ENCODE measurements at places on chromosomes 2 and 18.

- no peak for DNase-seq
These were observed 1.0 kb upstream of the BMPR2 start for GRCh38 chr2:202375033-202375608.

DNA sequence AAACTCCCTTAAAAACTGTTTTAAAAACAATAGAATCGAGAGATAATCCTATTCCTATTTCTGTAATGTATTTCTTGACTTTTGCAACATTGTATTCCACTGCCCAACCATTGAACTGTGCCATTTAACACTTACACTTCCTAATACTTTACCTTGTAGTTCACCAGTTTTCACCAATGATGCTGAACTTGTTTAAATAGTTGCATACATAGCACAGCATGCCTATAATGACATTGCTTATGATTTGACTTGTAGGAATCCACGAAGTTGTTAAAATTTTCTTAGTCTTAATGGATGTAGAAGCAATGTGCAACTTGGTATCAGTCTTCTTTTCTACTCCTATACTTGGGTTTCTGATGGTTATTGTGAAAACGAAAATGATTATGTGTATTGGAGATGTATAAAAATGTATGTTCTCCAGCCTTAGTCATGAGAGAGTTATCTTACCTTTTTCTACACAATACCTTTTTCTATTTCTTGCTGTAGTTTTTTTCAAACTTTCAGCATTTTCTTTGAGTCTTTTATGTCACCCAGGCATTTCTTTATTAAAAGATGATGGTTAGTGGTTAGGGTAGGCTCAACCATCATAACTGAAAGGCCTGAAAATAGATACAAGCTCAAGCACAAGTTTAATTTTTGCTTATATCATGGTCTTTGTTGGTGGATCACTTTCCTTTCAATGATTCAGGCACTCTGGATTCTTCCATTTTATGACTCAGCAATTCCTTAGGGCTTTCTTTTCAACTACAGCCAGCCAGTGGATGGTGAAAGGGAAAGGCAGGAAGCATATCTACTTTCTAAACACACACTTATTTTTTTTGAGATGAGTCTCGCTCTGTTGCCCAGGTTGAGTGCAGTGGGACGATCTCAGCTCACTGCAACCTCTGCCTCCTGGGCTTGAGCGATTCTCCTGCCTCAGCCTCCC is 9.4 kb downstream of the GPD2 start:
- no peak for DNase-seq

DNA sequence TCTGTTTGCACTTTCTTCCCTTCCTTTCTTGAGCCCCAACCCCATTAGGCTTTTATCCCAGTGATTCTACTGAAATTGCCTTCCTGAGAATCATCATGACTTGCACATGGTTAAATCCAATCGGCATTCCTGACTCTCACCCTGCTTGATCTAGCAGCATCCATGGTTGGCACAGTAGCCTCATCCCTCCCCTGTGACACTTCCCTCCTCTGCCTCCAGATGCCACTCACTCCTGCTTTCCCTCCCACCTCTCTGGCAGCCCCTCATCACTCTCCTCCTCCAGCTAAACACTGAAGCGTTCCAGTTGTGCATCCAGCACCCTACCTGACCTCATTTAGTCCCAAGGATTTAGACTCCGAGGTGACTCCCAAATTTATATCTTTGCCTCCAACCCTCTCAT is 114.7 kb downstream of the GALNT14 start:
- no peak for DNase-seq

GRCh38 chr2:217248312-217248935 is 388.6 kb upstream of the TNP1 start:
- no peak for DNase-seq

GRCh38 chr2:235458839-235459273 is 35.0 kb upstream of the AGAP1 start:
- DNase-seq: peak; percentile 18

- DNase-seq: no peak
These were observed 153.5 kb downstream of the MYCN start for GRCh38 chr2:16093639-16094529.

GRCh38 chr18:23918395-23919032 is 96.0 kb upstream of the TTC39C start:
- DNase-seq: no peak

DNA sequence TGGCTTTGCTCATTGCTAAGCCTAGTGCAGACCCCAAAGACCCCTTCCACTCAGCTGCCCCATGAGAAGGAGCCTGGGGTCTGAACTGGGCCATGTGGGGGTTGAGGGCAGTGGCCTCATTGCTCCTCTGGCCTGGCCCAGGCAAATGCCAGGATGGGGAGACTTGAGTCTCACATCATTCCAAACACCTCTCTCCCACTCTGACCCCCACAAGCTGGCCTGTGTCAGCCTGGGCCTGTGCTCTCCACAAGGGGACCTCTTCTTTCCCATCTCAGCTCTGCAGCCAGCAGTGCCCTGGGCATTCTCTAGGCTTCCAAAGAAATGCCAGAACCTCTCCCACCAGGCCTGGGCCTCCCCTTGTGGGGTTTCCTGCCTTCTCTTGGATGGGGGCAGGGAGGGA is 45.8 kb upstream of the OTOF start:
- no peak for DNase-seq

GRCh38 chr2:168552450-168552856 is 96.4 kb downstream of the CERS6 start:
- no peak for DNase-seq

GRCh38 chr18:74595431-74595830 is 2.2 kb upstream of the ZNF407 start:
- no peak for DNase-seq

DNA sequence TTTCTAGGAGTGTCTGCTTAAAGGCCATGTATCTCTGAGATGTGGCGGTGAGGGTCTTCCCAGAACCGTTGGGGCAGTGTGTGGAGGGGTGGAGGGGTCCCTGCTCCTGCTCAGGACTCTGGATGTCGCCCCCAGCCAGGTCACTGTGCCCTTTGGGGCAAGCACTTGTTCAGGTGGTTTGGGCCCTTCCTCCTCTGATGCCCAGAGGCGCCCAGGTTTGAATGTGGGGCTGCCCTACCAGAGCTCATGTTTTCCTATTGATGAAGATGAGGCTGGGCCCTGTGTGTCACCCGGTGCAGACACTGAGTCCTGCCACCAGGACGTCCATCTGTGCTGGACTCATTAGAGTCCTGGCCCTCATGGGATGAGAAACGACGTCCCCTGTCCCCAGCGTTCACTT is 14.3 kb upstream of the PER2 start:
- DNase-seq: no peak

DNA sequence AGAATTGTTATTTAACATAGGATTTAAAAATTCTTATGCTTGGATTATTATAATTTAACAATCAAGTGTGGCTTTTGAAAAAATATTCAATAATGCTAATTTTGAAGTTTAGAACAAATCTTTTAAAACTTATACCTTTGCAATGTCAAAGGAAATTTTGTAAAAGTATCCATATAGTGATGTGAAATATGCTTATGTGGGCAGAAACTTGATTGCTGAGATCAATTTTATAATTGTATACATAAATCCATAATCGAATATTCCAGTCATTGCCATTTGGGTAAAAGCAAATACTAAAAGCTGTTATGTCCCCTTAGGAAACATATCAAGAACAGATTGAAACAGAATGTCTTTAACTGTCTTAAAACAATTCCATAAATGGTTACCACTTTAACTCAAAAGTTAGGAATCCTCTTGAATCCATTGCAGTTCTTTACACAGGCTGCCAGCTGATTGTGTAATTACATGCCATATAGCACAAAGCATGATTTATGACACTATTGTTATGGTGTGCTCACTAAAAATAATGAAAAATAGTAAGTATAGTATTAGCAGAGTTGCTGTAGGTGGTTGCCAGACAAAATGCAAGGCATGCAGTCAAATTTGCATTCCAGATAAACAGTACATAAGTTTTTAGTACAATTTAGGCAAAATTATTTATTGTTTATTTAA is 24.2 kb downstream of the PLCL1 start:
- no peak for DNase-seq

DNA sequence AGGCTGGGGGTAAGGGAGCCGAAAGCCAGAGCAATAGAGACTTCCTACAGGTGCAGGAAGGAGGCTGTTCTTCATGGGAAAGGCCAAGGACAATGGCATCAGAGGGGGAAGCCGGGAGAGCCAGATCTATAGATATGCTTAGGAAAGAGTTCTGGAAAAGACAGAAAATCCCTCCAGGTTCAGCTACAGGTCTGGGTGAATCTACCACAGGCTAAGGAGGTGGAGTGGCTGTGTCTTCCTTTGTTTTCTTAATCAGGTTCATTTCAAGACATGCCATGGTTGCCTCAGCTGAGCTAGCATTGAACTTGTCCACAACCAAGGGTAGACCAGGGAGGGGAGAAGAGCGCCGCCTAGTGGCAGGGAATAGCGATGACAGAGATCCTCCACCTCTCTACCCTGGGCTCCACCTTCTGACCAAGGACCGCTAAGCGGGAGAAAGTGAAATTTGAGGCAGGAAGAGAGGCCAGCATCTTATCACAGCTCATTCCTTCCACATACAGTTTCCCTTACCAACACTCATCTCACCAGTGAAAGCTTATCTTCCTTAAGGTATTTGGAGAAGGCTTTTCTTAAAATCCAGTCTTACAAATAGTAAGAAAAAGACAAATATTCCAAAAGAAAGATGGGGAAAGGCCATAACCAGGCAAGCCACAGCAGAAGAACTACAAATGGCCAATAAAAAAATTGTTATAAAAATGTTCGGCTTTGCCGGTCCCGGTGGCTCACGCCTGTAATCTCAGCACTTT is 74.2 kb downstream of the VIT start:
- DNase-seq: no peak

GRCh38 chr2:37776487-37776886 is 105.0 kb upstream of the CDC42EP3 start:
- no peak for DNase-seq

- no peak for DNase-seq
These were observed 28.5 kb upstream of the CEP68 start for GRCh38 chr2:65027616-65028244.

- no peak for DNase-seq
These were observed 56.7 kb upstream of the FAM98A start for GRCh38 chr2:33655626-33656320.

GRCh38 chr2:19684516-19684915 is 217.3 kb downstream of the TTC32 start:
- no peak for DNase-seq

DNA sequence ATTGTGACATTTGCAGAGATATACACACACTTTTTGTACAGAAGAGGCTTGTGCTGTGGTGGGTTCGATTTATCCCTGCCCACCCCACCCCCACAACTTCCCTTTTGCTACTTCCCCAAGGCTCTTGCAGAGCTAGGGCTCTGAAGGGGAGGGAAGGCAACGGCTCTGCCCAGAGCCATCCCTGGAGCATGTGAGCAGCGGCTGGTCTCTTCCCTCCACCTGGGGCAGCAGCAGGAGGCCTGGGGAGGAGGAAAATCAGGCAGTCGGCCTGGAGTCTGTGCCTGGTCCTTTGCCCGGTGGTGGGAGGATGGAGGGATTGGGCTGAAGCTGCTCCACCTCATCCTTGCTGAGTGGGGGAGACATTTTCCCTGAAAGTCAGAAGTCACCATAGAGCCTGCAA is 40.0 kb downstream of the STEAP3 start:
- no peak for DNase-seq

GRCh38 chr2:73827660-73828388 is 937 bp upstream of the STAMBP start:
- DNase-seq: no peak

GRCh38 chr2:160689441-160689840 is 195.8 kb upstream of the RBMS1 start:
- DNase-seq: no peak

DNA sequence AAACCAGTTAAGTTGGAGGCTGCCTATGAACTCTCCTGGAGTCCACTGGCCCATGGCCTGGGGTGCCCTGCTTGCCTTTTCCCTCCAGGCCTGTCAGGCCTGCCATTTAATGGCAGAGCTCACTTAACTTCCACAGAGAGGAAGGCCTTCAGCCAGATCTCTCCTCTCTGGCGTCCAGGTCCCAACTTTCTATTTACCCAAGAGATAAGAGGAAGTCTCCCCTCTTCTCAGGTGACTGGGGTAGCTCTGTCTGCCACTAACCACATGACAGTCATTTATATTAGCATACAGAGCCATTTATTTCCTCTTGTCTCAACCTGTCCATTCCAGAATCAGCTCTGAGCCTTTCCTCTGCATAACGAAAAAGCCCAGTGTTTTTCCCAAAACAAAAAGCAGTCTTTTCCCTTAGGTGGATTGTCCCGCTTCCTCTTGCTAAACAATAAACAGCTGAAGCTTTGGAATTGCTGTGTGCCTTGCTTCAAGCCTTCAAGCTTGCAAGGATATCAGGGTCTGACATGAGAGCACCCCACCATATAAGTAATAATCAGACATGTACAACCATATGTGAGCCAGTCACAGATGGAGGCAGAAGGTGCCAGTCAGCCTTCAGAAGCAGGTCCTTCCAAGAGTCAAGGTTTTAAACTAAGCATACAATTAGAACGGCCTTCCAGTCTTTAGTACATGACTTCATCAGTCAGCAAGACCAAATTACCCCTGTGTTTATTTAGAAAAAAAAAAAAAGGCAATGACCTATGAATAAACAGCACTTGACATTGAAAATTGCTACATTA is 71.2 kb upstream of the STPG4 start:
- DNase-seq: no peak

- no peak for DNase-seq
These were observed 172.0 kb downstream of the SLC4A10 start for GRCh38 chr2:161796192-161796591.

GRCh38 chr2:148918554-148918953 is 43.5 kb downstream of the KIF5C start:
- no peak for DNase-seq

DNA sequence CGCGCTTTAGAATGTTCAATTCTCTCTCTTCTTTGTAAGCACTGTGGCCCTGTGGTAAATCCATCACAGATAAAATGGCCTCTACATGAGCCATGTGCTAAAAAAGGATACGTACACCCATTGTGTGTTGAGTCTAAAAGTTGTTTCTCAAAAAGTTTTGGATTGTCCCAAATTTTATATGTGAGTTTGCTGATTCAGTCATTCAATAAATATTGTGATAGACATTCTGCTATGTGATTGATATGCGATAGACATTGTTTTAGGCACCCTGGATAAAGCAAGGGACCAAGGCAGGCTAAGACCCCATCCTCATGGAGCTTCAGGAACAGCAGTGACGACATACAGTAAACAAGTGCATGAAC is 53.5 kb downstream of the E2F6 start:
- no peak for DNase-seq

GRCh38 chr2:174846941-174847938 is 83.0 kb upstream of the CHRNA1 start:
- DNase-seq: peak; percentile 20

DNA sequence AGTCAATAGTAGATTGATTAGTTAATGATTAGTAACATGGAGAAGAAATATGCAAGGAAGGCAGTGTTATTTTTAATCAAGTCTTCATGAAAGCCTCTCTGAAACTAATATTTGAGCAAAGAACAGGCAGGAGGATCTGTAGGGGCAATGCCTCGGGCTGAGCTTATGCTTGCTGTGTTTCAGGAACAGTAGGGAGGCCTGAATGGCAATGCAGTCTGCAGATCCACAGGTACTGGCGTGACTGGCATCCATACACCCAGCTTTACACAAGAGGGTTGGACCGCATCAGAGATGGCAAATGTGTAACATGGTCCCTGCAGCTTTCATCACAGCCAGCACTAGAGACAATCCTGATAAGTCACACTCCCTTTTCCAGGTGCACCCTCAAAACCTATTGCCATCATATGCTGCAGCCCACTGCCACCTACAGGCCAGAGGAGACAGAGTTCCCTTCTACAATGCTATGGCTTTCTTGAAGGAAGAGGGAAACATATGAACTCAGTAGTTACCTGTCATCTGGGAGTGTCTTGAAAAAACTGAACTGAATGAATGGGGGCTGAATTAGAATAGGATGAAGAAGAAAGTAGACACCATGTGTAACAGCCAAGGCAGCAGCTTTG is 582.4 kb upstream of the RAB6C start:
- DNase-seq: peak; percentile 16
